ENCODE measurements at places on chromosomes 2 and 18.

DNA sequence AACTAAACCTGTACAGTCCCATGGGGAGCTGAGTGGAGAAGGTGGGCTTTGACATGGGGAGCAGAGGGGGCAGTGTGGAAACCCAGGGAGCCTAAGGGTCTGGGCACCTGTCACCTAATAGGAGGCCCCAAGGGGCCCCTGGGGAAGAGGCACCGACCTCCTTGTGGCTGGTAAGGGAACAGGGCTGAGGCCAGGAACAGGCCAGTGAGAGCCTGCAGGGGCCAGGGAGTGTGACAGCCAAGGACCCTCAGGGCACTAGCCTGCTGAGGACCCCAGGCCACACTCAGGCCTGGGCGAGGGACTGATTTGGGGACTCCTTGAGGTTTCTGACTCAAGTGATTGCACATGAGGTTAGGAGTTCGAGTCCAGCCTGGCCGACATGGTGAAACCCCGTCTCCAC is 24.5 kb upstream of the ALPP start:
- H3K27ac ChIP-seq: no peak overlapping the region
- peaks cover 9% of the 10 kb centered on the region for H3K27me3 ChIP-seq
- no peak overlapping the region for H3K4me3 ChIP-seq
- no peaks in the 10 kb centered on the region for H3K36me3 ChIP-seq
- no peaks in the 10 kb centered on the region for H3K4me1 ChIP-seq

DNA sequence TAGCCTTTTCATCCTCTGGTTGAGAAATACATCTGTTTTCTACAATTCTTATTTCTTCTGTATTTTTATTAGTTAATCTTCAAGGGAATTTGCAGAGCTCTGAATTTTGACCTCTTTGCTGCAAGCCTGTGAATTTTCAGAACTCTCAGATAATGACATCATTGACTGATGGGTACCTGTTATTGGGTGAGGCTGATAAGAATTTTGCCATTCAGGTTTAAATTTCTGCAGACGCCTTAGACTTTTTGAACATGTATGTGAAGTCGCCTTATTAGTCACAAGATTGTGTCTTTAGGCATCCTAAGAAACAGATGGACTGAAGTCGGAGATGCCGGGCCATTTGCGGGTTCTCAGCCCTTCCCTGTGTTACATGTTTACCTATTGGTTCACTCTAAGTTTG is 82.4 kb downstream of the SPTBN1 start:
- no peak overlapping the region for H3K4me3 ChIP-seq
- peaks cover 8% of the 10 kb centered on the region for H3K4me1 ChIP-seq
- no peak for DNase-seq
- no peaks in the 10 kb centered on the region for H3K36me3 ChIP-seq

GRCh38 chr2:234630801-234631261 is 133.9 kb upstream of the ARL4C start:
- no peaks in the 10 kb centered on the region for H3K36me3 ChIP-seq
- no peak overlapping the region for H3K27ac ChIP-seq
- peaks cover 13% of the 10 kb centered on the region for H3K27me3 ChIP-seq

- no peaks in the 10 kb centered on the region for H3K36me3 ChIP-seq
- no peak overlapping the region for H3K4me3 ChIP-seq
- H3K4me1 ChIP-seq: no peaks in the 10 kb centered on the region
- no peak overlapping the region for H3K27ac ChIP-seq
- no peak for DNase-seq
Measured at GRCh38 chr2:77664491-77664890, 142.3 kb upstream of the LRRTM4 start.

GRCh38 chr2:7363906-7364305 is 446.7 kb downstream of the RNF144A start:
- no peaks in the 10 kb centered on the region for H3K36me3 ChIP-seq
- no peaks in the 10 kb centered on the region for H3K27me3 ChIP-seq
- H3K4me3 ChIP-seq: no peak overlapping the region
- no peak overlapping the region for H3K27ac ChIP-seq
- no peak for DNase-seq
- no peaks in the 10 kb centered on the region for H3K4me1 ChIP-seq

DNA sequence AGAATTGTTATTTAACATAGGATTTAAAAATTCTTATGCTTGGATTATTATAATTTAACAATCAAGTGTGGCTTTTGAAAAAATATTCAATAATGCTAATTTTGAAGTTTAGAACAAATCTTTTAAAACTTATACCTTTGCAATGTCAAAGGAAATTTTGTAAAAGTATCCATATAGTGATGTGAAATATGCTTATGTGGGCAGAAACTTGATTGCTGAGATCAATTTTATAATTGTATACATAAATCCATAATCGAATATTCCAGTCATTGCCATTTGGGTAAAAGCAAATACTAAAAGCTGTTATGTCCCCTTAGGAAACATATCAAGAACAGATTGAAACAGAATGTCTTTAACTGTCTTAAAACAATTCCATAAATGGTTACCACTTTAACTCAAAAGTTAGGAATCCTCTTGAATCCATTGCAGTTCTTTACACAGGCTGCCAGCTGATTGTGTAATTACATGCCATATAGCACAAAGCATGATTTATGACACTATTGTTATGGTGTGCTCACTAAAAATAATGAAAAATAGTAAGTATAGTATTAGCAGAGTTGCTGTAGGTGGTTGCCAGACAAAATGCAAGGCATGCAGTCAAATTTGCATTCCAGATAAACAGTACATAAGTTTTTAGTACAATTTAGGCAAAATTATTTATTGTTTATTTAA is 24.2 kb downstream of the PLCL1 start:
- H3K4me3 ChIP-seq: no peak overlapping the region
- no peaks in the 10 kb centered on the region for H3K36me3 ChIP-seq
- H3K27me3 ChIP-seq: peaks cover 8% of the 10 kb centered on the region
- no peaks in the 10 kb centered on the region for H3K4me1 ChIP-seq
- no peak for DNase-seq

DNA sequence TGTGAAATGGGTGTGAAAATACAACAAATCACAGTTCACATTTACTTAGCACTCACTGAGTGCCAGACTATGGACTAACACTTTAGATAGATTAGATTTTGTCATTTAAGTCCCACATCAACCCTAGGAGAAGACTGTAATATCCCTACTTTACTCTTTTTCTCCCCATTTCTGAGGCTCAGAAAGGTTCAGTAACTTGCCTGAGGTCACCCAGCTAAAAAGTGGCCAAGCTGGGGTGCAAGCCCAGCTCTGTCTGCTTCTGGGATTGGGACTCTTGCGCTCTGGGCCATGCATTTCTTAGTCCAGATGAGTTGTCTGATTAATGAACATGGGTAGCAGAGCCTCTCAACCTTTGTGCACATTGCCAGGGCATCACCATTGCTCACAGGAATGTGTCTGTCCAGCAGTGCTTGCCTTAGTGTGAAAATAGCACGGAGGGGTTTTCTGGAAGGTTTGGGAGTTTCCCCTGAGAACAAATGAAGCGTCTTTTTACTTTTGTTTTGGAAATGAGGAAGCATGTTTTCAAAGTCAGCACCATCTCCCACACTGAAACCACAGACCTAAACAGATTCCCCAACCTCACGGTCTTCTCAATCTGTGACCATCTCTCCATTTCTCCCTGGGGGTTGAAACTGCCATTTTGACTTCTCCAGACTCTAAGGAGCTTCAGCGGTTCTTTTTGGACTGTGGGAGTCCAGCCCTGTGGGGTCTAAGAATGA is 31.9 kb downstream of the NRP2 start:
- no peaks in the 10 kb centered on the region for H3K27me3 ChIP-seq
- peak; percentile 41 for DNase-seq
- H3K4me1 ChIP-seq: peaks cover 15% of the 10 kb centered on the region
- H3K36me3 ChIP-seq: no peaks in the 10 kb centered on the region
- H3K4me3 ChIP-seq: peak overlapping the region; percentile 12

GRCh38 chr2:84781942-84782716 is 98.8 kb downstream of the TRABD2A start:
- peaks cover 10% of the 10 kb centered on the region for H3K4me1 ChIP-seq
- H3K27ac ChIP-seq: no peak overlapping the region
- H3K4me3 ChIP-seq: no peak overlapping the region
- DNase-seq: peak; percentile 20

- H3K4me1 ChIP-seq: peaks cover 6% of the 10 kb centered on the region
- peaks cover 2% of the 10 kb centered on the region for H3K36me3 ChIP-seq
- no peaks in the 10 kb centered on the region for H3K27me3 ChIP-seq
- H3K27ac ChIP-seq: no peak overlapping the region
Measured at GRCh38 chr18:46276748-46277147, 172.6 kb downstream of the HAUS1 start.

- H3K4me1 ChIP-seq: peaks cover 16% of the 10 kb centered on the region
- H3K36me3 ChIP-seq: peaks cover 3% of the 10 kb centered on the region
- H3K27ac ChIP-seq: peak overlapping the region; percentile 7
- H3K4me3 ChIP-seq: peak overlapping the region; percentile 92
- DNase-seq: no peak
- H3K27me3 ChIP-seq: peaks cover 5% of the 10 kb centered on the region
Measured at GRCh38 chr2:74653589-74653984, 460 bp upstream of the SEMA4F start.

- no peaks in the 10 kb centered on the region for H3K36me3 ChIP-seq
- peaks cover 2% of the 10 kb centered on the region for H3K27me3 ChIP-seq
- no peak overlapping the region for H3K27ac ChIP-seq
- no peak overlapping the region for H3K4me3 ChIP-seq
Measured at GRCh38 chr18:22324191-22325131, 93.3 kb downstream of the CTAGE1 start.

- no peaks in the 10 kb centered on the region for H3K27me3 ChIP-seq
- H3K36me3 ChIP-seq: peaks cover 7% of the 10 kb centered on the region
- no peaks in the 10 kb centered on the region for H3K4me1 ChIP-seq
- no peak overlapping the region for H3K27ac ChIP-seq
- no peak overlapping the region for H3K4me3 ChIP-seq
Measured at GRCh38 chr2:58195662-58196061, 45.5 kb downstream of the FANCL start.

DNA sequence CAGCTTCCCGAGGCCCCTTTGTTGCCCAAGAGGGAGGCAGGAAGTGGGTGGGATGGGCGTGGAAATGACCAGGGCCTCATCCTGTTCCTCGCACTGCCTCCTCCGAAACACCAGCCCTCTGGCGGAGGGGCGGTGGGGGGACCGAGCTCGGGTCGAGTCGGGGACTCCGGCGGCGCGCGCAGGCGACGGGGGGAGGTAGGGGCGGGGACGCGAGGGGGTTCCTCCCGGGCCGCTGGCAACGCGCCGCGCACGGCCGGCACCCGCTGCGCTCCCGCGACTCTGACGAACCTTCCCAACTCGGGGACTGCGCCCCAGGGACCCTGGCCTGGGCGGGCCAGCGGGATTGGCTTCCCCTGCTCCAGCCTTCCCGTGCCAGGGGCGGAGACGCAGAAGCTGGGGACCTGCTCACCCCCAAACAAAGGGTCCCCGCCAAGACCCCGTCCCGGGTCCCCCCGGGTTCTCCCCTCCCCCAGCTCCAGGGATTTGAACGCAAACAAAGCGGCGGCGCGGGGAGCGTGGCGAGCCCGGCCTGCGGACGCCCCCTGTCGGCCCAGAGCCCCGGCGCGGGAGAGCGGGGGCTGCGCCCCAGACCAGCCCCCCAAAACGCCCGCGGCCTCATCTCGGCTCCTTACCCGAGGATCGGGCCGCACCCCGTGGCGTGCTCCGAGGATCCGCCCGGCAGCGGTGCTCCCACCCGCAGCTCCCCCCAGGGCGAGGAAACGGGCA is 1.2 kb downstream of the SEMA4C start:
- peaks cover 10% of the 10 kb centered on the region for H3K27me3 ChIP-seq
- peak overlapping the region; percentile 80 for H3K4me3 ChIP-seq
- no peak for DNase-seq
- no peaks in the 10 kb centered on the region for H3K36me3 ChIP-seq

DNA sequence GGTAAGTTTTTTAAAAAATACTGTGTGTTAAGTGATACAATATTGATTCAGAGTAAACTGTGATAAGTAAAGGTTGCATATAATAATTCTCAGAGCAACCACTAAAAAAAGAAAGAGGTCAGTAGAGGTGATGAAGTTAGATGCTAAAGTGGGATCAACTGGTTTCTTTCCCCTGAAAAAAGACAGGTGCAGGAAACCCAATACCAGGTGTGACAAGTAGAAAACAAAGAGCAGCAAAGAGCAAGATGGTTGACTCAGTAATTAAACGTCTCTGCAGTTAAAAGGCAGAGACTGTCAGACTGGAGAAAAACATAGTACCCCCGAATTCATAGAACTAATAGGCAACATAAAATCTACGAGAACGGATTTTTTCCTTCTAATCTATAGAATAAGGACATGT is 128.3 kb downstream of the ATP9B start:
- H3K4me3 ChIP-seq: no peak overlapping the region
- DNase-seq: no peak
- no peak overlapping the region for H3K27ac ChIP-seq
- H3K36me3 ChIP-seq: peaks cover 16% of the 10 kb centered on the region
- H3K4me1 ChIP-seq: peaks cover 3% of the 10 kb centered on the region

GRCh38 chr2:58047961-58048360 is 1.4 kb downstream of the VRK2 start:
- no peaks in the 10 kb centered on the region for H3K27me3 ChIP-seq
- DNase-seq: no peak
- peaks cover 23% of the 10 kb centered on the region for H3K4me1 ChIP-seq
- peaks cover 9% of the 10 kb centered on the region for H3K36me3 ChIP-seq
- no peak overlapping the region for H3K4me3 ChIP-seq
